ENCODE measurements at places on chromosomes 2 and 18.

DNA sequence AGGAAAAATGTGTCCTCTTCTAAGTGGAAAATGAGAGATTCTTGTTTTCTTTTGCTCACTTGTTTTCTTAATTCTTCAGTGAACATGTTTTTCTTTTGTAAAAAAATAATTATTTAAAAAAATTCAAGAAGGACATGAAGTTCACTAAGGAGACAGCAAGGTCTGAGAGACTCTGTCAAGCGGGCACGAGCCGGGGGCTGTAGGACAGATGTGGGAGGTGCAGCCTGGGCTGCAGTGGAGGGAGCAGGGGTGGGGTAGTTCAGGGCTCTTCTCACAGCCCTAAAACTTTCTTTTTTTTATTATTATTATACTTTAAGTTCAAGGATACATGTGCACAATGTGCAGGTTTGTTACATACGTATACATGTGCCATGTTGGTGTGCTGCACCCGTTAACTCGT is 4.3 kb upstream of the HDAC4 start:
- peak; percentile 34 for DNase-seq

DNA sequence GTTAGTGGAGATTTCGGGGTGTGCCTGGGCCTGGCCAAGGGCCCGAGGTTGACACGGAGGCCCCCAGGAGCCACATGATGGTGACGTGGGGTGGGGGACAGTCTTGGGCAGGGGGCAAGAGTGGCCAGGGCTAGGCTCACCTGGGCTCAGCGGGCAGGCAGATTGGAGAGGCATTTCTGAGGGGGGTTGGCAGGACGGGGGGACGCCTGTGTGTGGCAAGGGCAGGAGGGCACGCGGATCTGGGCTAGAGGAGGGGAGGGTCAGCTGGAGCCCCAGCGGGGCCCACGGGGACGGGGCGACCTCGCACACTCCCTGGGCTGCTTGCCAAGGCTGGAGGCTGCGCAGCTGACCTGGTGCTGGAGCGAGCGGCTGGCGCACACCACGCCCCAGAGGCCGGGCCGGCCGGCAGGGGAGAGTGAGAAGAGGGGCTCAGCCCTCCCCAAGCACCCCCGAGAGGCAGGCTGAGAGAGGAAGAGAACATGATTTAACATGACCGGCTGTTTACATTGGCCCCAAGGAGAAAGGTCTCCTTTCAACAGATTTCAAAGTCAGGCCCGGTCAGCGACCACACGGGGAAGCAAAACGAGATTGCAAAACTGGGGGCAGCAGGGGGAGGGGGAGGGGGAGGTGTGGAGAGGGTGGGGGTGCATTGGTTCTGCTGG is 38.0 kb upstream of the SNED1 start:
- DNase-seq, result no peak

GRCh38 chr2:172434821-172435605 is 7.6 kb downstream of the ITGA6 start:
- DNase-seq, result no peak

GRCh38 chr2:197378494-197379307 is 56.1 kb downstream of the SF3B1 start:
- peak; percentile 58 for DNase-seq

DNA sequence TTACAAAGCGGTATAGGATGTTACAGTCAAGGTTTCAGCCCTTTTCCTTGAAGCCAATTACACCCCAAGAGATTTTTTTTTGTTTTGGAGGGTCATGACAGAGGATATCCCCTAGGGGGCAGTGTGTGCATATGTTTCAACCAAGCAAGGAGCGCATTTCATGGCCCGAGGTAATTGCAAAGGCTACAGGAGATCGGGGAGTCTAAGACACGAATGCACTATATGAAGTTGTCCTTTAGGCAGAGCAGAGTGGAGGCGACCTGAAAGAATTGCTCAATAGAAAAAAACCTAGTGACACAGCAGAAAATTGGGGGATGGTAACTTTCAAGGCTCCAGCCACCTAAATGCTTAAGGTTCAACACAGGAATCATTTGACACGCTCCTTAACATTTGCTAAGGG is 219.8 kb upstream of the PARD3B start:
- peak; percentile 79 for DNase-seq

DNA sequence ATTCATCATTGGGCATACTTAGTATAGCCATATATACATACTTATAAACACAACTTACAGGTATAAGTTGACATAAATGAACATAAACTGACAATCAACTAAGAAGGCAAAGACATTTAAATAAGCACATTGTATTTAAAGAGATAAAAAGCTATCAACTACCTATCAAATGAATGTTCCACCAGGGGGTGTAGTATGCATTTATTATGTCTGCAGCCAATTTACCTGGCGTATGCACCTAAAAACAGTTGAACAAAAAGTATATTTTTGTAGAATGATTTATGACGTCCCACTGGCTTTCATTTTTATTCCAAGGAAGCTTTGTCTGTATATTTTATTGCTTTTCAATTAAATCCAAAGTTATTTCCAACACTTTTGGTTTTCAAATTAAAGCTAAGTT is 323.5 kb downstream of the AFF3 start:
- no peak for DNase-seq

GRCh38 chr18:58856881-58857280 is 7.8 kb upstream of the ZNF532 start:
- DNase-seq, result no peak

DNA sequence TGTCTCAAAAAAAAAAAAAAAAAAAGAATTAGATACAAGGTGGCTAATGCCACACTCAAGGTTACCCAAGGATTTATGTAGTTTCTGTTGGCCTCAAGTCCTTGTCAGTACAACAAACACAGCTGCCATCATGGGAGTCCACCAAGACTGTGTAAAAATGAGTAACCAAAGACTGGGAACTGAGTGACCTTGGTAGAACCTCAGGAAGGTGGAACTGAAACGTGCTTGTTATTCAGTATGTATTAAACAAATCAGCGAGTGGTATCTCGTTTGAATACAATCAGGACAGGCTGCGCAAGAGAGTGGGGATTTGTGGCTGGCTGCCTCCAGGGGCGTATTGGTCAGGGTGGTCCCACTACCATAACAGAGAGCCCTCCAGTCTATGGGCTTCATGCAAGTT is 1.6 kb upstream of the SFTPB start:
- no peak for DNase-seq

DNA sequence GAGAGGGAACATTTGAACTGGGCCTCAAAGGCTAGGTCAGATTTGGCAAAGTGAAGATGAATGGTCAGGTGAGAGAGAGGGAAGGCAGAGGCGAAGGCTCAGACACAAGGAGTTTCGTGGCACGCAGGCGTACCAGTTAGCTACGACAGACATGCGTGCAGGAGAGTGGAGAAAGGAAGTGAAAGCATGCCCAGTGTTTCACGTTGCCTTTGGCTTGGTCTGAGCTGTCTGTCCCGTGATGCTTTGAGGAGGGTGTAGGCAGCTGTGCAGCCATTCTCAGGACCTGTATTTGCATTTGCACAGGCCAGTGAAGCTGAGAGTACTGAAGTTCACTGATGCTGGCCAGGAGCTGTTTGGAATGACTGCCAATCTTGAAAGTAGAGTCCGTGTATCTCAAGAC is 69.5 kb downstream of the HNRNPLL start:
- DNase-seq, result peak; percentile 25

DNA sequence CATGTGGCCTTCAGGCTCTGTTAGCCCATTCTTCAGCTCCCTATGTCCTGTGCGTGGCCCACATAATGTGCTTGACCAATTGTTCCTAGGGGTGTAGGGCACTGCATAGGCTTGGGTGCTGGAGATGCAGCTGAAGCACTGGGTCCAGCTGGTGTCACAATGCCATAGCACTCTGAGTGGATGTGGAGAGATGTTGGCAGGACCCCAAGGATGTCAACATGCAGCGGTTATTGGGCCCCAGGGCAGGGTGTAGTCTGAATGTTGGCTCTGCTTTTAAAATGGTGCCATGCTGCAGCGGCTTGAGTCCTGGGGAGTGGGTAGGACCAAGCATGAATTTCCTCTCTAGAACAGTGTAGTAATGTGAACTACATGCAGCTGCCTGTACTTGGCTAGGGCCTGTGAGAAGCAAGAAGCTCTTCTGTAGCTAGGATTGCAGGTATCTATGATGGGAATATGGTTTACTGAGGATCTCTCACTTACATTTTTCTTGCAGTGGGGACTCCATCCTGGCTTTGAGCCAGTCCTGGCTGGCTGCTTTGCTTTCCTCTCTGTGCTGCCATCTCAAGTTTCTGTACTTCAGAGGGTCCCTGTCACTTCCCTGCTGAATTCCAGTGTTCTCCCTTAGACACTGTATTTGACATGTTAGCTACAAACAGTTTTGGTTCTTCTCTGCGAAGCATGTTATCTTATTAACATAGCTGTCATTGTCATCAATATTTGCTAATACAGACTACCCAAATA is 148.4 kb downstream of the CSRNP3 start:
- no peak for DNase-seq

DNA sequence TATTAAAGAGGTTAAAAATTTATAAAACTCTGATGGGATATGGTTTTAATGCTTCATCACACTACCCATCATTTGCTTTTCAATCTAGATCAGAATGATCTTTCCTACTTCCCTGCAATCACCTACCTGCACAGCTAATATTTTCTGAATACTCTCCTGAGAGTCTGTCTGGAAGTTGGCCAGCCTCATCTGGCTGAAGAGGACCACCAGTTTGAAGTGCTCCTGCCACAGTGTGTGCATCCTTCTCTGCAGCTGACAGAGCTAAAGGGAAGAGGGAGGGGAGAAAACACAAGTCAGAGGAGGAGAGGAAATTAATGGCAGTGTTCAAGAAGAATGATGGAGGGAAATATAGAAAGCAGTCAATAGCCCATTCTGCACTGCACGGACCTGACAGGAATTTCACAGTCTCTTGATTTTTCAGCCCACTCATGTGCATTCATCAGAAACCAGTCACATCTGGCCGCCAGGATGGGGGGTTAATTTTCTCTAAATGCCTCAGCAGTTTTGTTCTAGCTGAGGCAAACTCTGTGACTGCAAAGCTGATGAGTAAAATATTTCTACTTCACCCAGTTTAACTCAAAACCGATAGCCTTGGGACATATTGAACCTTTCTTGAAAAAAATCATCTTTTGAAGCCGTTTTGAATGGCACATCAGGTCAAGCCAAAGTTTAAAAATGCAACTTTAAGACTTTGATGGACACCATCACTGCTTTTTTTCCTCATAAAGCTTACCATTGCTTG is 201.8 kb upstream of the KLHL14 start:
- DNase-seq, result no peak

DNA sequence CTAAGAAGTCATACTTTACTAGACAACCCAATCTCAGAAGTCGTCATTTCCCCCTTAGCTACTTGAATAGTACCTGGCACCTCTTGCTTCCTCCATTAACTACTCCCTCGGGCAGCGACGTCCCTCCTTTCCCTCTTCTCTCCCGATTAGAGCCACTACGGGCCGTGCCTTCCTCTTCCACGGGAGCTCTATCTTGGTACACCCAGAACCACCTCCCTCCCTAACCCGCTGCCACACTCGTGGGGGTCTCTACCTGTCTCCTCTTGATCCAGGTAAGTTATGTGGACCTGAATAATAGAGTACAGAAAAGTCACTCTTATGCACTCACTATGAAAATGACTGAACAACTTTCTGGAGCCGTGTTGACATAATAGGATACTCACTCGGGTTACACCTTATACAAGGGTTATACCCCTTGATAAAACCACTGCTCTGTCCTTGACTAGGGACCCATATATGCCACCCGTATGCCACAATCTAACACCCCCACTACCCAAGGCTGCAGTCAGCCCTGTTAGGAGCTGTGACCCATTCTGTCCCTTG is 595 bp upstream of the HDHD2 start:
- no peak for DNase-seq

- DNase-seq, result no peak
These were observed 150.3 kb downstream of the DTNB start for GRCh38 chr2:25523060-25523459.

GRCh38 chr2:37634914-37635503 is 36.4 kb downstream of the CDC42EP3 start:
- no peak for DNase-seq

DNA sequence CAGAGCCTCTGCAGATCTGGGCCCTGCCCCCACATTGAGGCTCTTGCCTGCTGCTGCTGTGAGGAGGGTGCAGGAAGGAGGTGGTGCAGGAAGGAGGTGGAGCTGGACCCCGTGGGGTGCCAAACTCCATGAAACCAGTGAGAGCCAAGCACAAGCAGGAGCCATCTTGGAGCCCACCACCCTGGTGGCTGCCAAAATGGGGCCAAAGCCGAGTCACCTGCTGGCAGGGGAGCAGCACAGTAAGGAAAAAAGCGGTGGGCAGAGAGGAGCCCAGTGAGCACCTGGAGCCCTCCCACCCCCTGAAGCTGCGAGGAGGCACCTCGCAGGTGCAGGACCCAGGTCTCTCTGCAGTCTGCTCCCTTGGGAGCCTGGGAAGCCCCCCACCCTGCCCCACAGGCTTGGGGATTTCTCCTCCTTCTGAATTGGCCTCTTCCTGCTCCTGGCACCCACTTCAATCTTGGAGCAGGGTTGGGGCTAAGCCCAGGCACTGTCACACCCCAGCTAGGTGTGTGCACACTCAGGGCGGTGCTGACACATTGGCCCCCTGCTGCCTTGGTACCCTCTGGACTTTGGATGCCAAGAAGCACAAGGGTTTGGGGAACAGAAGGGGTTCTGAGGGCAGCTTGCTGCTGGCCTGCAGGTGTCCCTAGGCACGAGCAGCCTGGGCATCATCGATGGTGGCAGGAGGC is 245.4 kb upstream of the LRRTM4 start:
- no peak for DNase-seq

Data from ecto neural progenitor cell (in vitro differentiated cells).